Fibroblast of lung (primary cell): ENCODE measurements at places on chromosomes 11 and 22. TPM values are rescaled to one million over a fixed set of nuclear protein-coding genes. Genes with fewer than 3 reads are reported as not detected.

DNA sequence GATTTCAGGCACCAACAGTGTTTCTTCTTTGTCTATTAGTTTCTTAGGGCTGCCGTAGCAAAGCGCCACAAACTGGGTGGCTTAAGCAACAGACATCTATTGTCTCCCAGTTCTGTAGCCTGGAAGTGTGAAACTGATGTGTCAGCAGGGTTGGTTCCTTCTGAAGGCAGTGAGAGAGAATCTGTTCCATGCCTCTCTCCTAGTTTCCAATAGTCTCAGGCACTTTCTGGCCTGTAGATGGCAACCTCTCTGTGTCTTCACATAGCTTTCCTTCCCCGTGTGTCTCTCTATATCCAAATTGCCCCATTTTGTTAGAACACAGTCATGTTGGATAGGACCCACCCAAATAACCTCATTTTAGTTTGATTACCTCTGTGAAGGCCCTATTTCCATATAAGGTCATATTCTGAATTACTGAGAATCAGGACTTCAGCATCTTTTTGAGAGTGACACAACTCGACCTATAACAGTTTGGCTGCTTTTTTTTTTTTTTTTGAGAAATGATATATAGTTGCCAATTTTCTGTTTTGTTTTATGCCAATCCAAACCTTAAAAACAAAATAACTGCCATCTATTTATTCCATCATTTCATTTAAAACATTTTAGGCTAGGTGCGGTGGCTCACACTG lies 108.2 kb downstream of the SLC36A4 start:
- peak; percentile 51 for DNase-seq

GRCh38 chr22:48955351-48956311 lies 872.0 kb downstream of the BRD1 start:
- DNase-seq = no peak

Gene DNAJB7
- total RNA-seq = not detected in 2 replicates

Gene OR8D4
- not detected in 2 replicates for total RNA-seq

- no peak for DNase-seq
These were observed 14.5 kb downstream of the CSRP3 start for GRCh38 chr11:19187114-19187832.

Gene OR5A1
- not detected in 2 replicates for total RNA-seq

GRCh38 chr22:42617155-42617983 lies 2.7 kb upstream of the POLDIP3 start:
- no peak for DNase-seq

Gene PGM2L1
- total RNA-seq = 3.1 and 4.1 TPM in 2 replicates

DNA sequence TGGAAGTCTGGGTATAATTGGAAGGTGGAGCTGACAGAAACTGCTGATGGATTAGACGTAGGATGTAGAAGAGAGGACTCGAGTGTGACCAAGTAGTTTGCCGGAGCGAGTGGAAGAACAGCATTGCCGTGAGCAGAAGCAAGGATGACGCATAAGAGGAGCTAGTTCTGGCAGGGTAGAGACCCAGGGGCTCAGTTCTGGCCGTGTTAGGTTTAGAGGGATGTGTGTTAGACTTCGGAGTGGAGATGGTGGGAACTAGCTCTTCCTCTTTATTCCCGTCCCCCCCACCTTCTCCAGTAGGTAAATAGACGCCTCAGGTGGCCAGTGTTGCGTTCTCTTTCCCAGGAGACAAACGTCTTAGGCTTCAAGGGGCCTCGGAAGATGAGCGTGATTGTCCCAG lies 19.1 kb downstream of the TUB start:
- DNase-seq = no peak

Gene NPAS4
- not detected in 2 replicates for total RNA-seq

DNA sequence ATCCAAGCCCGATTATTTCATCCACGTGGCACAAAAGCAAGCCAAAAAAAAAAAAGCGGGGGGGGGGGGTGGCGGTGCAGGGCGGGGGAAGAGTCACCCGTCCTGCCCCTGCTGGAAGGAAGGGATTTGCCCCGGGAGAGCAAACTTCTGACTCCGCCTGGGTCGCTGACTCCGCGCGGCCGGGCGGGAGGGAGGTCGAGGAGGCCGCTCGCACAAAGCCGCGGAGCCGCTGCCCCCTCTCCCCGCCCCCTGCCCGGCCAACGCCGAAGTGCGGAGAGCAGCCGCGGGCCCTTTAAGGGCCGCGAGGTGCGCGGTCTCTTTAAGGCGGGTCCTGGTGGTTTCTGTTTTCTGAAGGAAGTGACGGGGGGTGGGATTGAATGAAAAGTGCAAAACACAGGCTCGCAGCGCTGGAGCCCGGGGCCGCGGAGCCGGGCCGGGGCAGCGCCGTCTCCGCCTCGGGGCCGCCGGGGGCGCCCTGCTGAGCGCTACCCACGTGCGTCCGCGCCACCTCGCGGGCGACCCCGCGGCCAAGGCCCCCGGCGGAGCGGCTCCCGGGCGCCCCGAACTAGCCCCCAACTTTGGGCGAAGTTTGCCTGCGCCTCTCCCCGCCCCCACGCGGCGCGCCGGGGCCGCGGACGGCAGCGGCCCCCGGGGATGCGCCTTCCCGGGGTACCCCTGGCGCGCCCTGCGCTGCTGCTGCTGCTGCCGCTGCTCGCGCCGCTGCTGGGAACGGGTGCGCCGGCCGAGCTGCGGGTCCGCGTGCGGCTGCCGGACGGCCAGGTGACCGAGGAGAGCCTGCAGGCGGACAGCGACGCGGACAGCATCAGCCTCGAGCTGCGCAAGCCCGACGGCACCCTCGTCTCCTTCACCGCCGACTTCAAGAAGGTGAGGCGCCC lies at the start of gene OAF:
Gene OAF (plus strand): TSS at position 407 of the 896 bp plus-strand sequence. CDS start 248 bp downstream, at position 655.
- DNase-seq = peak; percentile 87

Gene DESI1
- 8.0 and 11.9 TPM in 2 replicates for total RNA-seq

GRCh38 chr11:128498721-128499245 lies 88.6 kb downstream of the ETS1 start:
- DNase-seq = no peak

DNA sequence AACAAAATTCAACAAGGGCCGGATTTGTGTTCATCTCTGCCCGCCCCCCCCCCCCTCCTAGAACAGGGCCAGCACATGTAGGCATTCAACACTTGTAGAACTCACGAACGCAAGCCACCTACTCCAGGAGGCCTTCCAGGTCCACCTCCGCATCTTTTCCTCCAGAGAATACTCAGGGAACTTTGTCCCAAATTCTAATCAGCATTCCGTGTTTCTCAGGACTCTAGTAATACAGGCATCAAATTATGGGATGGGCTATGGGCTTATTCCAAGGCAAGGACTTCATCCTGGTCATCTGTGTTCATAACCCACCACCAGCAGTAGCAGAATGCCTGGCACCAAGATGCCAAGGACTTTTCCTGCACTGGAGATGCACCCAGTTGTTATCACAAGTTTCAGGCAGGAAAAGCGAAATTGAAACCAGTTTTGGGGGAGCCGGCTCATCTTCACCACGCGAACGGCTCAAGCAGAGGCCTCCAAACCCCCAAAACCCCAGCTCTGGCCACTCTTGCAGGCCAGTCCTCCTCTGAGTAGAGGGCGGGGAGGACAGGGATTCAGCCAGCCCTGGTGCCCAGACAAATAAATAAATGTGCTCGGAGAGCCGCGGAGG lies 462 bp downstream of the UBE2L6 start:
- DNase-seq = no peak

DNA sequence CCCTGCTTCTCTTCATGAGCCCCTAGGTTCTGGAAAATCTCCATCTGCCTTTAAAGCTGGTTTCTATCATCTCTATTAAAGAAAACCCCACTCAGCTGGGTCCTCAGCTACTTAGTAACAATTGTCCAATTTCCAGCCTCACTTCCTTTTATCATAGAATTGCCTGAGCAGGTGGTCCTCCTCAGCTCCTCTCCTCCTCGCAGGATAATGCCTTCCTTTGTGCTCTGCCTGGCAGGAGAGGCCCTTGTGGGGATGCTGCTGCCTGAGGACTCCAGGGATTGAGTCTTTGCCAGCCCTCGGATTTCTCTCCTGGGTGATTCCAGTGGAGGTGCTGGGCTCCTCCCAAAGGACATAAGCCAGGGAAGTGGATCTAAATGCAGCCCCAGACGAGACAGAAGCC lies 448.3 kb downstream of the INSC start:
- DNase-seq = no peak

Gene HORMAD2
- not detected in 2 replicates for total RNA-seq

GRCh38 chr22:31400023-31400397 lies 606 bp downstream of the DRG1 start:
- DNase-seq = peak; percentile 39

DNA sequence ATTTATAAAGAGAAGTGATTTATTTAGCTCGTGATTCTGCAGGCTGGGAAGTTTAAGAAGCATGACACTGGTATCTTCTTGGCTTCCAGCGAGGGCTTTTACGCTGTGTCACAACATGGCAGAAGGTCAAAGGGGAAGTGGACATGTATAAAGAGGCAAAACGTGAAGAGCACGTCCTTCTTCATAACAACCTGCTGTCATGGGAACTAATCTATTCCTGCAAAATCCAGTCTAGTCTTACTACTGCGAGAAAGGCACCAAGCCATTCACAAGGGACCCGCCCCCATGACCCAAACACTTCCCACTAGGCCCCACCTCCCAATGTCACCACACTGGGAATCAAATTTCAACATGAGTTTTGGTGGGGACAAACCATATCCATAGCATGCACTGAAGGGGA lies 58.3 kb downstream of the AMOTL1 start:
- DNase-seq = no peak

- no peak for DNase-seq
These were observed 5.4 kb upstream of the ELFN2 start for GRCh38 chr22:37432708-37433054.

DNA sequence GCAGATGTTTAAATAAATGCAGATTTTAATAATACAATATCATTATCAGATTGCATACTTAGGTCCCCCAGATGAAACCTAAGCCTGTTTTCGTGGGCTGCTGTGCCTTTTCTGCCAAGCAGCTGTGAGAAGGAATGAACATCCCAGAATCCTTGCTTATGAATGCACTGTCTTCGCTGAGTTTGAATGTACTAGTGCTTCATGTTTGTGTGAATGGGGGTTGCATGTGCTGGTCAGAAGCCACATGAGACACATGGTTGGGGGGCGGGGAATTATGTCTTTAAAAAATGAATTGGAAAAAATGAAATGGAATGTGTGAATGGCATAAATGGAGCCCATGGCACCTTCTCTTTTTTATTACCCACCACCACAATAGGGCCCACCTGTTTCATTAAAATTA lies 125.4 kb upstream of the HSD17B12 start:
- DNase-seq = no peak

DNA sequence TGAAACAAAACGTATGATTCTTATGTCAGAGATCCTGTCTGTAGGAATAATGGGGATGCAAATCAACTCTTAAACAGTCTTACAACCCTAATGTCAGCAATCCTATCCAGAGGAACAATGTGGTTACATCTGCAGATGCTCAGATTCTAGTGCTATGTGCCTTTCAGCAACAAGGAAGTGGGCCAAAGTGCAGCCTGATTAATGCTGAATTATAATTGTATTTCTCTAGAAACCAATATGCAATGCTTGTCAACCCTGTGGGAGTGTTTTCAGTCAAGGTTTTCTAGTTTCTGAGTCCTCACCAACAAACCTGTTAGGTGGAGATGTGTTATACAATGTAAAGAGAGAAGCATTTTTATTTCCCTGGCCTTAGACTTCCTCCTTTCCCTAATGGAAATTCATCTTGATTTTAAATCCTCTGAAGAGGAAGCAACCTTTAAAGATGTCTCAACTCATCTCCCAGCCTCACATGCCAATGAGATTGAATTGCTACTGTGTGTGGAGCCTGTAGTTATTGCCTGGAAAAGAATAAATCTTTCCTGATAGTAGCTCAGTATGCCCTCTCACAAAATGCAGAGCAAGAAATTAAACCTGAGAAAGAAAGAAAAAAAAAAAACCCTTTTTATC lies 26.2 kb upstream of the TMEM123 start:
- DNase-seq = peak; percentile 29

Gene CAPN1
- 58.0 and 94.5 TPM in 2 replicates for total RNA-seq

- peak; percentile 35 for DNase-seq
These were observed 101.1 kb upstream of the PITPNB start for GRCh38 chr22:28019881-28020861.

GRCh38 chr22:46096706-46097230 lies 53.6 kb upstream of the PPARA start:
- no peak for DNase-seq

Gene GVQW3
- total RNA-seq = 1.3 and 1.8 TPM in 2 replicates

- DNase-seq = no peak
These were observed 58.5 kb downstream of the UBASH3B start for GRCh38 chr11:122714004-122714403.

GRCh38 chr11:118922745-118923627 lies 2.7 kb downstream of the BCL9L start:
- no peak for DNase-seq

Gene NRGN
- 0.17 TPM in 1 of 2 replicates, not detected in the other for total RNA-seq

Gene P2RX6
- 4.6 and 17.8 TPM in 2 replicates for total RNA-seq

DNA sequence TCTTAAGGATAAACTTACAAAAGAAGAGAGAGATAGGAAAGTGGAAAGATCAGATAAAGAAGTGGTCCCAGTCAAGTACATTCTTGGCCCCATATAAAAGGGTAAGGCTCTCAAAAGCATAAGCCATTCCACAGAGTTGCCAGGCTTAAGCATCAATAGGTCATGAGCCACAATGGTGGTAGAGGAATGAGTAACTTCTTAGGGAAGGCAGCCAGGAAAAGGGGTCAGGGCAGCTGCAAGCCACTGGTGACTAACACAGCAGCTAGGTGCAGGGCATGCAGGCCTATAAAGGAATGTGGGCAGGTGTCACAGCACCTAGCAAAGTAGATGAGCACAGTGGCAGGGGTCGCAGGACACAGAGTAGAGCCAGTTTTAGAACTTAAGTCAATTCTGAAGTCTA lies 302.6 kb upstream of the FAT3 start:
- peak; percentile 25 for DNase-seq

DNA sequence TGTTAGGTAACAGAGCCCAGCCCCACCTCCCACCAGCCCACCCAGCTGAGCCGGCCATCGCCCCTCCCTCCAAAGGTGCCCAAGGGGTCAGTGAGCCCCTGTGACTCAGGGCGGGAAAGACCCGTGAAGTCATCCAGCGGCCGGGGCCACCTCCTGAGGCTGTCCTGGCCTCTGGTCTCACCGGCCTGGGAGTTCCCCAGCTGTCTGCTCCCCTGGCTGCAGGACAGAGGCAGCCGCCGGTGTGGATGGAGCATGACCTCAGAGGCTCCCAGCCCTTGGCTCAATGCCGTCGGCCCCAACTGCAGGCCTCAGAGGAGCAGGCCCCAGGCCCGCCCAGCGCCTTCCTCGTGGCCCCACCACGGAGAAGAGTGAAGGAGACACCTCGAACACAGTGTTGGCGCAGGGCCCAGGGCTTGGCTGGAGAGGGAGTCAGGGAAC lies 28.7 kb downstream of the RPL3 start:
- DNase-seq = peak; percentile 60
